ENCODE measurements at places on chromosomes 16 and 17.

DNA sequence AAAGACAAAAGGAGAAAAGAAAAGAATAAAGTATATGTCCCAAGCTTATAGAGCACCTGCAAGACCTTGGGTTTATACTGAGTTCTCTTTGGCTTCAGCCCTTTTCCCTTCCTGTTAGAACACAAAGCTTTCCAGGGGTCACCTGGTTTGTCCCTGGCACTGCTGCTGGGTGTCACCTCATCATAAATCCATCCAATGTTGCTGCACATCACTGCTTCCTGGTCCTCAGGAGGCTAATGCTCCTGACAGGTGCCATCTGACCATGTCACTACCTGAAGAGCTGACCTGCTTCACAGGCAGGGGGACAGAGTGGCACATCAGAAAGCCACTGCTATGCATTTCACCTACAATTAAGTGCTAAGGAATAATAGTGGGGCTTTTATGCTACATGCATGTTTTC lies 164.6 kb upstream of the ELAC2 start:
- DNase-seq, result no peak

DNA sequence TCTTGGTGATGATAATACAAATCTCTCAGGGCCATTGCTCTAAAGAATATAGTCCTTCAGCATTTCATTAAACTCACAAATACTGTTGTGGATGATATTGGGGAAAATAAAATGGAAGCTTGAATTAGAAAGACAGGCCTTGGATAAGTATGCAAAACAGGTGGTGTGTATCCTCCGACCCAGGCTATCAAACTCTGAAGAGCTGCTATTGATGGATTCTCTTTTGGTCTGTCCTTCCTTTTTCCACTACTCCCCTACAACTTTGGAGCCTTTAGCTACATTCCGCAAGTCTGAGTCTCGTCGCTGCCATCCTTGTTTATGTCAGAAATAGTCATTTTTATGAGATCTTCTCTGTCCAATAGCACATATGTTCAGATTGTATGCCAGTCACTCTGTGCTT lies 351.6 kb downstream of the KCNJ2 start:
- DNase-seq, result no peak

- no peak for DNase-seq
Observed at GRCh38 chr16:89823087-89823823, 5.0 kb upstream of the SPIRE2 start.

DNA sequence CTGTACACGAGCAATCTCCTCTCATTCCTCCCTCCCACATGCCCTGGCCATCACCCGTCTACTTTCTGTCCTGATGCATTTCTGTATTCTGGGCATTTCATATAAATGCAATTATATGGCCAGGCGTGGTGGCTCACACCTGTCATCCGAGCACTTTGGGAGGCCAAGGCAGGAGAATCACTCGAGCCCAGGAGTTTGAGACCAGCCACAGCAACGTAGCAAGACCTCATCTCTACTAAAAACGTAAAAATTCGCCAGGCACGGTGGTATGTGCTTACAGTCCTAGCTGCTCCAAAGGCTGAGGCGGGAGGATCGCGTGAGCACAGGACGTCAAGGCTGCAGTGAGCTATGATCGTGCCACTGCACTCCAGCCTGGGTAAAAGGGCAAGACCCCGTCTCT lies 4.8 kb downstream of the MEAK7 start:
- no peak for DNase-seq

DNA sequence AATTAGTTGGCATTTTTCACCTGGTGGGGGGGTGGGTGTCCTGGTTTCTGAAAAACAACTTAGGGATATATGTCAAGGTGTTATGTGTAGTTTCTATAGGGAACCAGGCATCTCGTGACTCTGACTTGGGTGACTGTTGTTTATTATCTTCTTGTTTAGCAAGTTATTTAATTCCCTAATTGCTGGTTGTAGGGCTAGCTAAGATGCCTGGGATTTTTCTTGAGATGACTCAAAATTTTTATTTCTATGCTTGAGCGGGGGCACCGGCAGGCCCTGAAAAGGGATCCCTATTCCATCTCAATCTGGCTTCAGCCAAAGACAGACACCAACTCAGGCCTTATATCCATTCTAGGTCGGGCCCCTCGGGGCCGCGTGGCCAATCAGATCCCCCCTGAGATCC lies 3.2 kb downstream of the DPH1 start:
- no peak for DNase-seq

DNA sequence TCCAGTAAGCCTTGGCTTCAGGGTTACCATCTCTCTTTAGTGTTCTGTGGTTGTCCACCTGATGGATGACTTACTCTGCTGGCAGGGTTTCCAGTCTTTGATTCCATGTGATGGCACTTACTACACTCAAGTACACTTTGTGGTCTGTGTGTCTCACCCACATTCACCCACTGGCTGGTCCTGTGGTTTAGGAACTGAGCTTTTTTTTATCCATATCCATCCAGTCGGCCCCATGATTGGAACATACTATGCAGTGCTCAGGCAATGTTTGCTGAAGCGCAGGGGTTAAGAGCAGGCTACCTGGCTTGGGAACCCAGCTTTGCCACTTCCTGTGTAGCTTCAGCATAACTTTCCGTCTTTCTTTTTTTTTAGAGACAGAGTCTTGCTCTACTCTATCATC lies 2.8 kb upstream of the FUS start:
- DNase-seq, result no peak

- no peak for DNase-seq
Observed at GRCh38 chr16:3868556-3868955, 12.0 kb downstream of the CREBBP start.

DNA sequence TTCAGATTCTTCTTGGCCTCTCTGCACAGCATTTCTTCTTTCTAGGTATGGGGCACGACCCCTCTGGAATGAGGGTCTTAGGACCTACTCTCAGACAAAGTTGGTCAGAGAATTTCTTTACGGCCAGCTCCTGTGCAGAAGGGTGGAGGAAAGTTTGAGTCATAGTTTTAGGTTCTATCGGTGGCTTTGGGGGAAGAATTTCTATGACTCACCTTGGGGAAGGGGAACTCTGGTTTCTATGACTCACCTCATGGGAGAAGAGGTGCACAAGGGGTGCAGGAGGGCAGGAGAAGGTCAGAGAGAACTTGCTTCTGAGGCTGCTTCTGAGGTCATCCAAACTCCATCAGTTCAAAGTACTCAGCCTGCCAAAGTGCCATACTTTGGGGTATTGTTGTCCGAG lies 2.5 kb upstream of the ABCC12 start:
- no peak for DNase-seq

- no peak for DNase-seq
Observed at GRCh38 chr17:45662432-45662831, 121.7 kb upstream of the CRHR1 start.

DNA sequence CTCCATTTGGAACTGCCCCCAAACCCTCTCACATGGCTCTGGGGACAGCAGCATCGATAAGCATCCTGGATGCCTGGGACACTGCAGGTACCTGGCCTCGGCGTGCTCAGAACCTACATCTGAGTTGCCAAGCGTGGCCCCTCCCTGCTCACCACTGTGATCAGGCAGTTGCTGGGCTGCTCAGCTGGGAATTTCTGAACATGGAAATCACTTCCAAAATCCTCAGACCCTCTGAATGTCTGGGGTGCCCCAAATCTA lies 6.3 kb downstream of the CDH5 start:
- DNase-seq, result no peak

- DNase-seq, result no peak
Observed at GRCh38 chr17:31584438-31585279, 193.2 kb downstream of the RAB11FIP4 start.

DNA sequence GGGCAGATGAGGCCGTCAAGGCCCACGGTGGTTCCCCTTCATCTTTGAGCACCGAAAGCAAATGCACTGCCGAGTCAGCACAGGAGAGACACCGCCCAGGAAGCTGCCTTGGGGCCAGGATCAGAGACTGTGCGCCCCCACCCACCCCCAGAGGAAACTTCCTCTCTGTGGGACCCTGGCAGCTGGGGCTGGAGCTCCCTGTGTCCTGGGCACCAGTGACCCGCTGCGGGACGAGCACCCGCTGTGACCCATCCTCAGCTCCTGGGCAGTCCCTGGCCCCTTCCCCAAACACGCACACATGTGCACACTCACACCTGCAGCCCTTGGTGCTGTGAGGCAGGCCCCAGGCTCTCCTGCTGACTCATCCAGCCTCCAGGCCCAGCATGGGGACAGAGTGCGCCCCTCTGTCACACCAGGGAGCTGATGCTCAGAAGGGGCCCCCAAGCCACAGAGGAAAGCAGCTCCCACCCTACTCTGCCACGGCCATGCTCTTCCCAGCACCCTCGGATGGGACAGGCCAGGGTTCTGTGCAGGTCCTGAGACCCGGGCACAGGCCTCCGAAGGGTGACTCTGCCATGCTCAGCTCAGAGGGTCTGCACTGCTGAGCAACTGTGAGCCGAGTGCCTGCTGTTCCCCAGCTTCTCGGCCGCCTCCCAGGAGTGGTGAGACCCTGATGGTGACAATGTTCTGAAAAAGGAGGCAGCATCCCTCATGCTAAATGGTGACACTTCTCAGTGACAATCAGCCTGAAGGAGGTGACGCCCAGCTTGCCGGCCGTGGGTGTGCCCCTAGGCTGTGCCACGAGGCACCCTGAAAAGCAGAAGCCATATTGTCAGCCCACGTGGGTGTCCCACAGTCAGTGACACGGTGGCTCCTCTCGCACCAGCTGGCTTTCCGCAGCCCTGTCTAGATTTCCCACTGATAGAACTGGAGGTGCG lies 3.6 kb downstream of the PIEZO1 start:
- DNase-seq, result no peak

GRCh38 chr17:60165971-60166370 lies 16.2 kb downstream of the CA4 start:
- DNase-seq, result no peak

- DNase-seq, result no peak
Observed at GRCh38 chr17:9850151-9850550, 24.4 kb downstream of the GLP2R start.

GRCh38 chr16:17994027-17994426 lies 342.5 kb downstream of the NPIPA8 start:
- DNase-seq, result no peak

DNA sequence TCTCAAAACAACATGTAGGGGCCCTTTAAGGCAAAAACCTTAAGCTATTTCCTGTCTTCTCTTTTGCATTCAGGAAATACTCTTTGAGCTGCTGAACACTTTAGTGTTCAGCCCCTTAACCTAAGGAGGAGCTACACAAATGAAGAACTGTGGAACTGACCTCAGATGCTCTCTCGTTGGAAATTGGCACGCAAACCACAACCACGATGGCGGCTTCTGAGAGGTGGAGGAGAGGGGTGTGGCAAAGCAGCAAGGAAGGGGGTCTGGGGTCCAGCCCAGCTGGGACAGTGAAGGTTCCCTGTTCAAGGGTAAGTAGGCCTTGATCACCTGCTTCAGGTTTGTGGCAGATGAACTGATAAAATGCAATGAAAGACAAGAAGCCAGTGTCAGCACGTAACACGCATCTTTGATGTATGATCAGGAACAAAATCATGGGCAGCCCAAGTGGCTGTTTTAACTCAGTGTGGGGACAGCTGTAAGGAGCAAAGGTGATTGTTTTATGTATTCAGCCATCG lies 291.6 kb upstream of the TNRC6C start:
- no peak for DNase-seq

DNA sequence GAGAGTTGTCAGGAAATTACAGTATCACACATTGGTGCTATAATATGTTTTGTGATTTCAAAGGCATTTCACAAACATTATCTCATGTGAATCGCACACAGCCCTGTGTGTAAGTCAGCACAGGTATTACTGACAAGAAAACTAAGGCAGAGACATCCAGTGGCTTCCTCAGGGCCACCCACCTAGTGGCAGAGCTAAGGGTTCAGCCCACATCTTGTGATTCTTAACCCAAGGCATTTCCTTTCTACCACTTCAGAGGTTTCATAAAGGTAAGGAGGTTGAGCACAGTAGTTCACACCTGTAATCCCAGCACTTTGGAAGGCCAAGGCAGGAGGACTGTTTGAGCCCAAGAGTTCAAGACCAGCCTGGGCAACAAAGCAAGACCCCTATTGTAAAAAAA lies 58.2 kb downstream of the STX8 start:
- DNase-seq, result no peak

GRCh38 chr16:80791411-80791810 lies 13.0 kb downstream of the CDYL2 start:
- no peak for DNase-seq

- no peak for DNase-seq
Observed at GRCh38 chr17:29569245-29569950, 897 bp downstream of the TP53I13 start.

- DNase-seq, result no peak
Observed at GRCh38 chr16:22784690-22785214, 29.2 kb upstream of the HS3ST2 start.

GRCh38 chr16:31877876-31878642 lies 4.5 kb downstream of the ZNF267 start:
- DNase-seq, result no peak

- DNase-seq, result no peak
Observed at GRCh38 chr16:15461376-15461775, 27.0 kb downstream of the BMERB1 start.

DNA sequence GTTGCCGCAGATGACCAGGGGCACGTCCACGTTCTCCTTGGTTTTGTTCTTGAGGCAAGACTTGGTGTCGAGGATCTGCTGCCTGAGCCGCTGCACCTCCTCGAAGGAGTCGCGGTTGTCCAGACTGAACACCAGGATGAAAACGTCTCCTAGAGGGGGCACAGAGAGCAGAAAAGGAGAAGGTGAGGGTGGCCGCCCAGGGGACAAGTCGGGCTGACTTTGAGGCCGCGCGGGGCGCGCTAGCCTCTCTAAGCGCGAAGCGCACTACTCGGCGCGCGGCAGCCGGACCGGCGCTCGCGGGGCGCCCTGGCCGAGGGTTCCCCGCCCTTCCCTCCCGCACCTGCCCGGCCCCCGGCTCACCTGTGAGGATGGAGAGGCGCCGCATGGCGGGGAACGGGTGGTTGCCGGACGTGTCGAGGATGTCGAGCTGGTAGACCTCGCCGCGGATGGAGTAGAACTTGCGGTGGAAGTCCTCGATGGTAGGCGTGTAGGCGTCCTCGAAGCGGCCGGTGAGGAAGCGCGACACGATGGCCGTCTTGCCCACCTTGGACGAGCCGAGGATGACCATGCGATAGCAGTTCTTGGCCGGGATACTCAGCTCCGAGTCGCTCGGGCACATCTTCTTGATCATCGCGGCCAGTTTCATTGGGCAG lies 533 bp downstream of the RASD1 start:
- peak; percentile 77 for DNase-seq

DNA sequence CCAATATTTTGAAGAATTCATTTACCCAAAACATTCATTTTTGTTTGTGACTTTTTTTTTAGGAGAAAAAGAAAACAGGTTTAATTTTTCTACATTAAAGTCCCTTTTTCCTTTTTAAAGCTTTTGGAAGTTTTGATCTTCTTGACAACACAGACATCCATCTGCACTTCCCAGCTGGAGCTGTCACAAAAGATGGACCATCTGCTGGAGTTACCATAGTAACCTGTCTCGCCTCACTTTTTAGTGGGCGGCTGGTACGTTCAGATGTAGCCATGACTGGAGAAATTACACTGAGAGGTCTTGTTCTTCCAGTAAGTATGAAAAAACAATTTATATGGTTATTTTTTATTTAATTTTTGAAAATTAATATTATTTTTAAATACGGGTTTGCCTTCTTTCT lies 37.2 kb downstream of the SIAH1 start:
- DNase-seq, result no peak
